ENCODE measurements at places on chromosomes 3 and 15.

DNA sequence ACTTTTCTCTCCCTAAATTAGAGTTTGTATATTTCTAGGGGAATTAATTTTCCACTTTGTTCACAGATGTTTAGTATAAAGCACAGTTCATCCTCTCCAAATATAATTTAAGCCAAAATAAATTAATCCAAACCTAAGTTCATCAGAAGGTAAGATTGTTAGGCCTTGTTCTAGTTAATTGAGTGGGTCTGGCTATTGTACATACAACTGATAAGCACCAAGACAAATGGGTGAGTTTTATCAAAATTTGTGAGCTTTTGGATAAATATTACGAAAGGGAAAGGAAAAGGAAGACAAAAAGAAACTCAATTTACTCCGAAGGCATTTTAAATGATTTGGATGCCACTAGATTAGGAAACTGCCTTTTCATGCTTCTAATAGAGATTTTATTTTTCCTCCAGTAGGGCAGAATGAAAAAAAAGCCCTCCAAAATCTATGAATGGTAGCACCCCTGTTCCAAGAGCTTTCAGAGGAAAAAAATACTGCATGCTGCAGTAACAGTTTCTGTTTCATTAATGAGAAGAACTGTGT, 304.0 kb downstream of the ZNF385D start:
- no peak for DNase-seq

GRCh38 chr3:147713234-147714133, 304.3 kb downstream of the ZIC1 start:
- DNase-seq, result no peak

GRCh38 chr15:28935316-28935715, 49.5 kb downstream of the APBA2 start:
- peak; percentile 45 for DNase-seq

- DNase-seq, result no peak
Measured at GRCh38 chr3:14536055-14536815, 3.9 kb downstream of the GRIP2 start.

- no peak for DNase-seq
Measured at GRCh38 chr3:43999728-44000319, 241.9 kb upstream of the TOPAZ1 start.

- no peak for DNase-seq
Measured at GRCh38 chr3:42751609-42752008, 21.4 kb downstream of the CCDC13 start.
